Activated T-helper 1 cell treated with anti-CD3 and anti-CD28 coated beads, Interleukin-2, amount 50 U/mL, for 16 hours (primary cell): ENCODE measurements at places on chromosomes 5 and 9.

DNA sequence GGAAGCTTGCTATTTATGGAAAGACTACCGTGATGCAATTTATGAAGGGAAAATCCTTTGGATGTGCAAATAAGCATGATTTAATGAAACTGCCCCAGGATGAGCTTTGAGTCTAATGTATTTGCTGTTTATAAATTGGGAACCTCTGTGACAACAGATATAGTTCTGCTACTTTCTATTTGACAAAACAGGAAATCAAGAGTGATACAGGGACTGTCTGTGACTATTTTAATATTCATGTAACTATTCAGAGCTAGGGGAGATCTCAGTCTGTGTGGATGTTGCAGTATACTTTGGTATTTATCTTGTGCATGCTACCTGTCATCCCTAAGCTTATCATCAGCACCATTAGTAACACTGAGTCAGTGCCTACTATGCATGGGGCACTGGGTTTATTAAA is 132.1 kb downstream of the PDZD2 start:
- DNase-seq: no peak

DNA sequence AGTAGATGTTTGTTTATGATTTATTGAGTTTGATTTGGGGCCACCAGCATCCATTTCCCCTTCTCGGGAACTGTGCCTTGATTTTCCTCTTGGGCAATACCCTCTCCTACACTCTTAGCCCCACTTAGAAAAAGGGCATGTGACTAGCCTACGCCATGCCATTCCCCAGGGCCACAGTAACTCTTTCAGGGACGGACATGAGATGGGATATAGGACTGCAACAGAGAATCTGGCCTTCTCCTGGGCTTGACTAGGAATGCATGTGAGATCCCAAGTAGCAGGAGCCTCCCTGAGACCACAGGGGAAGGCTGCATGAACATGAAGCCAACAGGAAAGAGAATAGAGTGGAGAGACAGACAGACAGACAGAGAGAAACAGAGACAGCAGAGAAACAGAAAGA is 30.7 kb upstream of the SPARC start:
- DNase-seq: no peak

DNA sequence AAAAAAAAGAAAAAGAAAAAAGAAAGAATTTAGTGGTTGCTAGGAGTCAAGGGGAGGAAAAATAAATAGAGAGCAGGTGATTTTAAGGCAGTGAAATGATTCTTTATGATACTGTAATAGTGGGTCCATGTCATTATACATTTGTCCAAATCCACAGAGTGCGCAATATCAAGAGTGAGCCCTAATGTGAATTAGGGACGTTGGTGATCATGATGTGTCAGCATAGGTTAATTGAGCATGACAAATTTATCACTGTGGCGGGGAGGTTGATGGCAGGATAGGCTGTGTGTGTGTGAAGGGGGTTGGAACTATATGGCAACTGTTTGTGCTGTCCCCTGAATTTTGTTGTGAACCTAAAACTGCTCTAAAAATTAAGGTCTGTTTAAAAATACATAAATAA is 357.8 kb downstream of the ICE1 start:
- DNase-seq: no peak

DNA sequence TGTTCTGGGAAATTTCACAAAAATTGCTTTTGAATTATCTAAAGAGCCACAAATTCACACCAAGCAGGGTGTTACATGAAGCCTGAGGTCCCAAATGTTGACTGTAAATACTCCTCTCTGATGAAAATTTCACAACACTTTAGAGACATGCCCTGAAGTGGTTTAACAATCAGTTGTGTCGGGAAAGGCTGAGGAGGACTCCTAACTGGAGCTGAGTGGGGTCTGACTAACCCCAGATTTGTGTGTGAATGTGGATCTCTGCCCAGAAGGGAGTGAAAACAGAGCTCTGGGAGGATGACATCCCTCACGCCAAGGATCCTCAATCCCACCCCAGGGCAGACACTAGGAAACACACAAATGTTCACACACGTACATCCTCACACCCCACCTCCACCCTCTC is 31.1 kb upstream of the GRXCR2 start:
- no peak for DNase-seq

GRCh38 chr9:126549246-126550006 is 64.3 kb upstream of the LMX1B start:
- DNase-seq: no peak

DNA sequence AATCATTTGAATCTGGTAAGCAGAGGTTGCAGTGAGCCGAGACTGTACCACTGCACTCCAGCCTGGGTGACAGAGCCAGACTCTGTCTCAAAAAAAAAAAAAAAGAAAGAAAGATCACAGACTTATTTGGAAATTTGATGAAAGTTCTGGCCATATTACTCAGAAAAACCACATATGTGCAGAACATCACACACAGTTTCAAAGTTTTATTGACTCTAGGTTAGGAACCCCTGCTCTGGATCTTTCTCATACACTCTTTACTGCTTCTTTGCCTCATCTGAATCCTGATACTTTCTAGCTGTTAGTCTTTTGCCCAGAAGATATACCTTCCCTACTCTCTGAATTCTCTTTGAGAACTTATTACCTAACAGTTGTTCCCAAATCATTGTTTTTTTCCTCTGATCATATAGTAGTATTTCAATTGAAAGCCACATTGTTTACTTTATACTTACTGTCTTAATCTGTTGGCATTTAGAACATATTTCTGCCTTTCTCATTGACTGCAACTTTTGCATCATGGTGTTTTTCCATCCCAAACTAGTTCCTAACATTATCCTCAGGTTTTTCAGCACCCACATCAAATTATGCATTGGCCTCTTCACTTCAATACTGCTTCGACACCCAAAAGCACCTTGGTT is 68.7 kb downstream of the LNPEP start:
- no peak for DNase-seq

- DNase-seq: no peak
Observed at GRCh38 chr5:152058267-152058666, 133.6 kb upstream of the GLRA1 start.

DNA sequence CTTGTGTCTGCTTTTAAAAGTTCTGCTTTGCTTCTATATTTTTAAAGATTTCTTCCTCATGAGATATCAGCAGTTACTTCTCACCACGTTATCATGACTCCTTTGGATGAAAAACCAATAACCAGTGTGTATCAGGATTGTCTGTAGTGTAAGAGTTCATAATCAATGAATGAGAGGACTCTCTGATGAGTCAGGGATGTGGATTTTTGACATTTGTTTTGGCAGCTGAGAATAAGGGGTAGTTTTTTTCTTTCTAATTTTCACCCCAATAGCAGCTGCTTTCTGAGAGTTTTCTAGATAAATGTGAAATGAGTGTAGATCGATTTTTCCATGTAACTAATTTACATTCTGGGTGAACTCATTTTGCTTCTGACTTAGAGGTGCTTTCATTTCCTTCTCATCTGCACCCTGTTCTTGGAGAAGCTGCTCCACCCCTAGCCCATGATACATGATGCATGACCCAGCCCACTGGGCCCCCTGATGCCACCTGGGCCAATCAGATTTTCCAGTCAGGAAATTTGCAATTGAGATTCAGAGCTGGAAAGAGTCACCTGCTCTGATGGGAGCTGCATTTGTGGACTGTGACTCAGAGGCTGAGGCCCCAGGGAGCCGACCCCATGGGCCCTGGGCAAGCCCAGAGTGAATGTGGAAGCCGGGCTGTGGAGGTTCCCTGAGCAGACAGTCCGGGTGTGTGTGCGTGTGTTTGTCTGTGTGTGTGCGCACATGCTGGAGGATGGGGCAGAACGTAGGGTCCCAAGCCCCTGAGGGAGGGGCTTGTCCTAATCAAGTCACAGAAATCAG is 159.3 kb downstream of the RGS3 start:
- DNase-seq: no peak

GRCh38 chr5:62477801-62478200 is 65.2 kb downstream of the IPO11 start:
- no peak for DNase-seq

- DNase-seq: no peak
Observed at GRCh38 chr9:129270205-129270604, 92.1 kb upstream of the IER5L start.

DNA sequence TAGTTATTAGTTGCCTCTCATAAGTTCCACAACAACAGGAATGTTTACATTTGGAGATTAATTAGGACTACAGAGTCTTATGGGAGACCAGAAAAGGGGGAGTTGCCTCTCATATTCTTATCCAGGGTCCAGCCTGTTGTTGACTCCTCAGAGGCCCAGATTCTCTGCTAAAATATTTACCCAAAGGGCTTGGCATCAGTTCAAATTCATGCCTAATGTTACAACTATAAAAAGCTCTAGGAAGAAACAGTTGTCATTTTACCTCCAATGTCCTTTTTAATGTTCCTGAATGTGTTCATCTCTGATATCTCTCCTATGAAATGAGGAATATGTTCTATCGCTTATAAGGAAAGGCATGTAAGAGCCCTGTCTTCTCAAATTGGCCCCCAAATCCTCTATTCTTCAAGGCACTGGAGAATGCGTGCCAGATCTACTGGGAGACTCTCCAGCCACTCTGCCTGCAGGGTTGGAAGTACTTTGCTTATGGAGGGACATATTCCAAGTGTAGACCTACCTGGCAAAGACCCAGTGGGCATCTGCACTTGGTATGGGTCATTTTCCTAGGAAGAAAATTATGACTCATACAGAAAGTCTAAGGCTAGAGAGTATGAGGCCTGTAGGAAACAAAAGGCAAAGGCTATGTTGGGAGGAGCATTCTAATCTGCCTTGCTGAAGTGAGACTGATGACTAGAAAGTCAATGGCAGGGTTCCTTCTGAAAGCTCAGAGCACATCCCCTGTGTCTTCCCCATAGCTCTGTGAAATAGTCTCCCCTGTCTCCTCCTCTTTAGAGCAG is 192.6 kb downstream of the ESM1 start:
- DNase-seq: no peak

- no peak for DNase-seq
Observed at GRCh38 chr9:26802921-26803320, 89.7 kb downstream of the CAAP1 start.

- DNase-seq: no peak
Observed at GRCh38 chr9:69339620-69340019, 14.6 kb downstream of the ENTREP1 start.

DNA sequence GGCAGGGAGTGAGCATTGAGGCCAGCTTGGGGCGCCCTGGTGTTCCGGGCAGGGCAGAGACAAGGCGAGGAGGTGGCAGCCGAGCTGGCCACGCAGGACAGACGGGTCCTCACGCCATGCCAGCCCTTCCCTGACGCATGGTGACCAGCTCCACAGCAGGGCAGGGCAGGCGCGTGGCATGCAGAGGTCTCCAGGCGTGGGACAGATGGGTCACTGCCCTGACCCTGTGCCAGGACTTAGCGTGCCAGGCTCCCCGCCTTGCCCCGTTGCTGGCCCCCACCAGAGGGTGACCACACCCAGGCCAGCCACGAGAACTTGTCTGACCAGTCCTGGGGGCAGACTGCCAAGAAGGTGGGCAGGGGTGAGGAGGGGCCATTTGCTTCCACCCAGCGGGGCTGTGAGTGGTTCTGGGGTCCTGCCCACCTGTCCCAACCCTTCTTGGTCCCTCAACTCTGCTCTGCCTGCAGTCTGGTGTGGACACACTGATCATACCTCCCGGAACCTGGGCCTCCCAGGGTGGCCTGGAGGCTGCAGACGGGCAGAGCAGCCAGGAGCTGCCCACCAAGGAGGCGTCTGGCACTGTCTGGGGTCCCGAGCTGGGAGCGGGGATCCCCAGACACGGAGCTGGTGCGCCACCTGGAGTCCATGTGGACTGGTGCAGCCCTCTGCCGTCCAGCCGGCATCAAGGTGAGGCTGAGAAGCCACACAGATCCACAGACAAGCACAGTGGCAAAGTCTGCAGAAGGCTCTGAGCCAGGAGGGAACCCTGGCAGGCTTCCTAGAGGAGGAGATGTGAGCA is at the start of gene RNF224:
Gene RNF224, plus strand, starts transcription at position 449 of the 799 bp plus-strand sequence. CDS start 834 bp downstream, outside the sequence.
- peak; percentile 66 for DNase-seq

- no peak for DNase-seq
Observed at GRCh38 chr9:114908104-114908622, 22.2 kb downstream of the TNFSF8 start.

DNA sequence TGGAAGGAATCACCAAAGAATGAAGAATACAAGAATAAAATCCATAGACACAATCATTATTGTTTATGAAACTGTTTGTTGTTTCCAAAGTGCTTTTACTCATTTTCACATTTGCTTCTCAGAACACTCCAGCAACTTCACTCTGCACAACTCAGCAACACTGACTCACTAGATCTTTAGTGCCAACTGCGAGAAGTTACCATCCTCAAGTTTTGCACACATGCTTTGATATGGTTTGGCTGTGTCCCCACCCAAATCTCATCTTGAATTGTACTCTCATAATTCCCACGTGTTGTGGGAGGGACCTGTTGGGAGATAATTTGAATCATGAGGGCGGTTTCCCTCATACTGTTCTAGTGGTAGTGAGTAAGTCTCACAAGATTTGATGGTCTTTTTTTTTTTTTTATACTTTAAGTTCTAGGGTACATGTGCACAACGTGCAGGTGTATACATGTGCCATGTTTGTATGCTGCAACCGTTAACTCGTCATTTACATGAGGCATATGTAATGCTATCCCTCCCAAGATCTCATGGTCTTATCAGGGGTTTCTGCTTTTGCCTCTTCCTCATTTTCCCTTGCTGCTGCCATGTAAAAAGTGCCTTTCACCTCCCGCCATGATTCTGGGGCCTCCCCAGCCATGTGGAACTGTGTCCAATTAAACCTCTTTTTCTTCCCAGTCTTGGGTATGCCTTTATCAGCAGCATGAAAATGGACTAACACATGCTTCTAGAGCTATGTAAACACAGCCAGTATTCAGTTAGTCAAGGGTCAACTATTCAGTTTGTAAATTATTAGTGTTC is 36.9 kb downstream of the CLINT1 start:
- no peak for DNase-seq

- DNase-seq: no peak
Observed at GRCh38 chr5:35370871-35371270, 140.6 kb upstream of the PRLR start.

DNA sequence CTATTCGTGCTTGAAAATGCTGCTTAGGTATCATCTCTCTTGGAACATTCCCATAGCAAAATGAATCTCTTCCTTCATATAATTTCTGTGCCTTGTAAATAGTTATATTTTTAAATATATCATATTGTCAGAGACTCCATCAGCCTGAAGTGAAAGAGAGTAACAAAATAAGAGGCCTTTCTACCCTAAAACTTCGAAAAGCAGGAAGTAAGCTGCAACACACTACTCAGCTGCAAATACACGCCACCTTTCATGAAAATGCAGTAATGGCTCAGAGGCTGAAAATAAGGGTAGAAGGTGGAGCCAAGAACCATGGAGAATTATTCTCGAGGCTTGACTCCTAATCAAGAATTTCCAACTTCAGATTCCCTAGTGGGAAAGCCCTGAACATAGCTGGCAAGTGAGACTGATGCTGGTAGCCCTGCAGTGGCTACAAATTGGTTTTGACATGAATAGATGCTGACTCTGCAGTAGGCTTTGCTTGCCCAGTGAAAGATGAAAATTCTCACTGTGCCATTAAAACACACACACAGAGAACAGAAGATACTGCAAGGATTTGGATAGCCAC is 30.2 kb upstream of the PTGER4 start:
- no peak for DNase-seq

- no peak for DNase-seq
Observed at GRCh38 chr5:53009816-53010215, 20.7 kb downstream of the ITGA2 start.
